ENCODE measurements at places on chromosomes 2 and 18.

GRCh38 chr2:235779444-235779896, 285.6 kb downstream of the AGAP1 start:
- no peaks in the 10 kb centered on the region for H3K4me1 ChIP-seq
- H3K4me3 ChIP-seq: no peak overlapping the region
- peaks cover 27% of the 10 kb centered on the region for H3K27me3 ChIP-seq

DNA sequence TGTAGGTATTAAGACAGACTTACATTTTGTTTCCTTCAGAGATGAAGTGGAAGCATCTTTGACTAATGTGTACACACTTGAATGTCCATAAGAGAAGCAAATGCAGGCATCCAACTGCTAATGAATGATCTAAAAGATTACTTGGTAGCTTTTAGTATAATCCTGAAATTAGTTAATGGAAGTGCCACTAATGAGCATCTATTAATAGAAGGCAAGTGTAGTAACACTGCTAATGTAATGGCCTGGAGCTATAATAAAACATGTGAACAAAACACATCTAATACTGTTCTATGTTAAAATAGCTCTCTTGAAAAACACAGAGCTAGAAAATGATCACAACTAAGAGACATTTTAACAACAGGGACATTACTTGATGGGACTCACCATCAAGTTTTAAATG, 225.3 kb downstream of the SLC8A1 start:
- H3K4me3 ChIP-seq: no peak overlapping the region
- DNase-seq: no peak
- H3K27me3 ChIP-seq: no peaks in the 10 kb centered on the region
- no peaks in the 10 kb centered on the region for H3K4me1 ChIP-seq

DNA sequence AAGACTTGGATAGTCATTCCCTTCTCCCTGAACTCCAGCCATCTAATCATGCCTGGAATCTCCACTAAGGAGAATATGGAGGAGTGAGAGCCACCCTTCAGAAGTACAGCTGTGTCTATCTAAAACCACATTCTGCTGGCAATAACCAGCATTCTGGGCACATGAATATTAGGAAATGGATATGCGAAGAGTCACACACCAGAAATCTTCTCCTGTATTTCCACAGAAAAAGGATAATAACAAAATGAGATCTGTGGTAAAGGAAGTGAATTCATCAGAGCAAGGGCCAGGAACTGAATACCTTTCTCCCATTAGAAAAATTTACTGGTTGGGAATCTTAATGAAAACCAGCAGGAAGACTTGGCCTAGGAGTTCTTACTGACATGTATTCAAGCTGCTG, 218.8 kb downstream of the SCG2 start:
- H3K4me1 ChIP-seq: no peaks in the 10 kb centered on the region
- no peak overlapping the region for H3K4me3 ChIP-seq
- DNase-seq: no peak
- no peaks in the 10 kb centered on the region for H3K27me3 ChIP-seq
- no peaks in the 10 kb centered on the region for H3K36me3 ChIP-seq
- H3K27ac ChIP-seq: no peak overlapping the region

DNA sequence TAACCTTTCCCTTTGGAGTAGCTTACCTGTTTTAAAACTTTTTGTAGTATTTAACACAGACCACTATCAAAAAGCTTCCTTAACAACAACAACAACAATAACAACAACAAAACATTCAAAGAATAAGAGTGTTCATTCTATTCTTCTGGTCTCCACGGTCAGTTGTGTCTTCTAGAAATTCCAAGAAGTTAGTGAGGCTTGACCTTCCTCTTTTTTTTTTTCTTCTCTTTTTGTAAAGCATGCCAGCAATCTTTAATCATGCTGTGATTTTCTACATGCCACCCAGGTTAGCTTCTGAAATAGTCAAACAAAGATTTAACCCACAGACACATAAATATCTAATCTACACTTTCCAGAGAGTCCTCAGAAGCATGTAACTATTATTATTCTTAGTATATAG, 28.4 kb upstream of the KLHL14 start:
- DNase-seq: no peak
- H3K27me3 ChIP-seq: no peaks in the 10 kb centered on the region
- no peaks in the 10 kb centered on the region for H3K36me3 ChIP-seq
- H3K27ac ChIP-seq: no peak overlapping the region
- H3K4me1 ChIP-seq: no peaks in the 10 kb centered on the region
- H3K4me3 ChIP-seq: no peak overlapping the region
